ENCODE measurements at places on chromosomes 3 and 15.

- no peak for DNase-seq
These were observed 114.6 kb downstream of the SEMA5B start for GRCh38 chr3:122912772-122913538.

DNA sequence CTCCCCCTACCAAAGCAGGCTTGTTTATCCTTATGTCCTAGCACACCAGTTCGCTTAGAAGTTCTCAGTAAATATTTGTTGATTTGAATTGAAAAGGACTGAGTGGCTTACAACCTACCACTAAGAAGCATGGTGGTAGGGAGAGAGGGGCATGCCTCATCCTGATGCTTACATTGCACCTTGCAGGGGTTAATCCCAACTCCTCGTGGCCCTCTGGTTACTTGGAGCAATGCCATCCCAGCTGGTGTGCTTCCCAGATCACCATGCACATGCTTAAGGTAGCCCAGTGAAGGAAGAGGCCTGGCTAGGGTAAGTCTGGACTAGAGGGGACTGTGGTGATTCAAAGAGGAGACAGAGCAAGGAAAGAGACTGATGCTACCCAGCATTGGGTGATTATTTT lies 253.3 kb downstream of the CLSTN2 start:
- DNase-seq, result no peak

DNA sequence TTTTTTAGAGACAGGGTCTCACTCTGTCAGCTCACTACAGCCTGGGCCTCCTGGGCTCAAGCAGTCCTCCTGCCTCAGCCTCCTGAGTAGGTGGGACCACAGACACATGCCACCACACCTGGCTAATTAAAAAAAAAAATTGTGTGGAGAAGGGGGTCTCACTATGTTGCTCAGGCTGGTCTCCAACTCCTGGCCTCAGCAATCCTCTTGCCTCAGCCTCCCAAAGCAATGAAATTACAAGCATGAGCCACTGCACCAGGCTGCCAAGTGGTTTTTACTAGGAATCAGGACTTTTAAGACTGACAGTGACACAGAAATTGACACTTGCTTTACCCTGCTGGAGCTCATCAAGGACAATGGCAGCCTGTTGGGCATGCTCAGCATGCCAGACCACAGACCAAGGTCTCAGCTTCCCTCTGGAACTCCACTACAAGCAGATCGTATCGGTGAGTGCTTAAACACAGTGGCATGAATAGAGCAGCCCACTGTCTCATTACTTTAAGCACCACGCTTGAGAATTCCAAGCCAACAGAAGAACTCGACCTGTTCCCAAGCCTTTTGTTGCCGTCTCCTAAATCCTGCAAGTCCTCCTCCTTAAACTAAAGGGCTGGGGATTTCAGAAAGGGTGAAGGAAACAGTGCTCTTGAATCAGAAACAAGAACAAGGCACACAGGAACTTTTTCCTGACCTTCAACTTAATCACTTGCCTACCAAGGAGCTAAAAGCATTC lies 41.4 kb downstream of the EOMES start:
- no peak for DNase-seq

- no peak for DNase-seq
These were observed 78.3 kb downstream of the MCF2L2 start for GRCh38 chr3:183350164-183350563.

GRCh38 chr3:134066651-134067530 lies 37.2 kb upstream of the SLCO2A1 start:
- no peak for DNase-seq

DNA sequence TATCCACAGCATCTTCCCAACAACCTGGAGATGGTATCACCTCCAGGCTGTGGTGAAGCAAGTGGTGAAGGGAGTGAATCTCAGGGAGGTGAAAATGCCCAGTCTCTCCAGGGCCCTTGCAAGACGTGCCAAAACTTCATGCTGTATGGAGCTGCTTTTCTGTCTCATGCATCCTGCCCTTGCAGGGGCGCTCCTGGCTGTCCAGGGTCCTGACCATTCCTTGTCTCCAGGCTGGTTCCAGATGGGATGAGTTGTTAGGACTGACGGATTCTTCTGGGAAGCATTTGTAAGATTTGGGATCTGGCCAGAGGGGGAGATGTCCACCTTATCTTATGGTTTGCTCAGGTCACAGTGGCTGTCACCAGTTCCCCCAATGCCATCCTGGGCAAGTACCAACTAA lies 15.8 kb downstream of the TGM4 start:
- DNase-seq, result no peak

DNA sequence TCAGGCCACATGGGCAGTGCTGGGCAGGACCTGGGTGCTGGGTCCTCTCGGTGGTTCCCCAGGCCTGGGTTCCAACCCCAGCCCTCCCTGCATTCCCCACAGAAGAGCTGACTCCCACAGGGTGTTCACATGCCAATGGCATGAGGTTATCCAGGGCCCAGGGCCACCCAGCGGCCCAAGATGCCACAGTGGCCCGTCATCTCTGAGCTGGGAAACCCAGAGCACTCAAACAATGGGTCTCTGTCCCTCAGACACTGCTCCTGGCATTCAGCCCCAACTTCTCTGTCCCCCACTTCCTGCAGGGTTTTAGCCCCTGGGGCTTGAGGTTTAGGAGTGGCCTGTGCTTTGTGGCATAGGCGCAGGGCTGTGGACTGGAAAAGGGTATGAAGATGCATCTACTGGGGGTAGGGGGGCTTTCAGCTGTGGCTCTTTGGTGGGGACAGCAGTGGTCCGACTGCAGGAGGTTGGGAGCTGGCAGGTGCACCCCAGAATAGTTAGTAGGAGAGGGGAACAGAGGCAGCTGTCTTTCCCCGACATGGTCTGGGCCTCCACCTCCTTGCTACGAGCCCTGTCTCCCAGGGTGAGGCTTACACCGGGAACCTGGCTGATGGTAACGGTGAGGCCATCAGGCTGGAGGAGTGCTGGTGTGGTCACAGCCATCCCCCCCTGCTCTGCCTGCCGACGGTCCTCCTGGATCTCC lies 1.7 kb downstream of the CCDC9B start:
- no peak for DNase-seq

- DNase-seq, result no peak
These were observed 721 bp downstream of the MYEF2 start for GRCh38 chr15:48177383-48177765.

DNA sequence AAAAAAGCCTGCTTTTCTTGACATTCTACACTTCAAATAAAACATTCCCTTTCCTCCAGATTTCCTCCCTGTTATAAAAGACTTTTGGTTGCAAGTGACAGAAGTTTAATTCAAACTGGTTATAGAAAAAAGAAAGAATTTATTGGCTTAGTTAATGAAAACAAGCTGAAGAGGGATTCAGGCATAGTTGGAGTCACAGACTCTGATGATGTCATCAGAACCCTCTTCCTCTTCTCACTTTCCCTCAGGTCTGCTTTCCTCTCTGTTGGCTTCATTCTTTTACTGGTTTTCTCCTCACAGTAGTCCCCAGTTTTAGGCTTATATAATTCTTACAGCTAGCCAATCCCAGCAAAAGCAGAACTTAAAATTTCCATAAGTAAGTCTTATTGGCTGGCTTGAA lies 32.0 kb upstream of the MBNL1 start:
- DNase-seq, result peak; percentile 24
